Stomach (tissue), 19 donors: ENCODE measurements at places on chromosomes 2 and 18. TPM values are rescaled to one million over a fixed set of nuclear protein-coding genes. Genes with fewer than 3 reads are reported as not detected.
A peak's percentile ranks its signal among the peaks of the same experiment; 100 is the strongest.

DNA sequence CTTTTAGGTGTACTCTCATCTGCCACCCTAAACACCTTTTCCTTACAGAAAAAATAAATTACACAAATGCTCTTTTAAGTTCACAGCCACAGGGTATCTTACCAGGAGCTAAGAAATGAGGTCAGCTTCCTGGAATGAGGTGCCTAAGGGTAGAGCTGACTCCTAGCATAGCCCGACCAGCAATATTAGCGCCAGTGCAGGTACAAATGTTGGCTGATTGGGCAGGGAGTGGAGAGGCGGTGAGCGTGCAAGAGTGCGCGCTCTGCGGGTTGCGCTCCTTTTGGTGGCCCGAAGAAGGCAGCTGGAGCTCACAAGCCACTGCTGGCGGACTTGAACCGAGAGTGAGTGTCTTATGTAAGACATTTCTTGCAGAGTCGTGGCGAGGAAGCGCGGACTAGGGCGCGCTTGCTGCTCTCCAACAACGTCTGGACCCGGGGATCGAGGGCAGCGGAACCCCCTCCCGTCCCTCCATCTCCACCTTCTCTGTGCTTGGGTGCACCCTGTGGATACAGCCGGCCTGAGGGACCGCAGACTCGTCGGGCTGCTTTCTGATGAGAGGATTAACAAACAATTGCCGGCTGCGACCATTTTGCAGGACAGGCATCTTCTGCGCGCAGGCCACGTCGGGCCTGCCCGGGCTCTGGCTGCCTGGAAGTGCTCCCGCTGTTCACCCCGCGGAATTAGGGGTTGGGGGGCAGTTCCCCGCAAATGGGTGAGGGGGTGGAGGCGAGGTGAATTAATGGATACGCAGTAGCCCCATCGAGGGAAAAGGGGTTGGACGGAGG lies 17.3 kb downstream of the BOLA3 start:
- no peaks in the 10 kb centered on the region for H3K4me1 ChIP-seq
- H3K36me3 ChIP-seq, result peaks cover 21% of the 10 kb centered on the region
- no peak overlapping the region for H3K27ac ChIP-seq
- peaks cover 23% of the 10 kb centered on the region for H3K27me3 ChIP-seq

GRCh38 chr2:38394041-38394440 lies 17.0 kb upstream of the ATL2 start:
- H3K36me3 ChIP-seq, result no peaks in the 10 kb centered on the region
- no peak for DNase-seq
- no peaks in the 10 kb centered on the region for H3K27me3 ChIP-seq
- no peaks in the 10 kb centered on the region for H3K4me1 ChIP-seq
- no peak overlapping the region for H3K27ac ChIP-seq

RTP5 gene
- total RNA-seq, result not detected

- H3K36me3 ChIP-seq, result peaks cover 2% of the 10 kb centered on the region
- no peaks in the 10 kb centered on the region for H3K27me3 ChIP-seq
- H3K4me1 ChIP-seq, result peaks cover 33% of the 10 kb centered on the region
- no peak overlapping the region for H3K27ac ChIP-seq
- DNase-seq, result peak; percentile 76
- H3K4me3 ChIP-seq, result no peak overlapping the region
Measured at GRCh38 chr2:171086352-171087290, 74.1 kb downstream of the TLK1 start.

COL6A3 gene
- 411 TPM for total RNA-seq

DNA sequence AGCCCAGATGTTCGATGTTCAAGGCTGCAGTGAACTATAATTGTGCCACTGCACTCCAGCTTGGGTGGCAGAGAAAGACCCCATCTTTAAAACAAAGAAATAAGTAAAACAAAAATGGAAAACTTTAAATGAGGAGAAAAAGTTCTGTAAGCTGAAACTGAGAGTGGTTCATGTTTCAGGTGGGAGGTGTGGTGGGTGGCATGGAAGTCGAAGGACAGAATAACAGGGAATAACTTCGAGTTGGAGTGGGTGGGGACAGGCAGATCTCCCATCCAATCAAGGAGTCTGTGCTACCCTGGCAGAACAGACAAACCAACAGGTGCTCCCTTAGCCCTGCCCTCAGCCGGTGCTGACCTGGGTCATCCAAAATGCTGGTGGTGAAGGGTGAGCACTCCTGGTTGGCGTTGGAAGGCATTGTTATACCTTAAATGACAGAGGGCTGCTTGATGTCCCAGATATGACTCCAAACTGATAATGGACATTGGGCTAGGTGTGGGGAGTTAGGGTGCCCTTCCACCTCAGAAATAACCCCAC lies 328.4 kb downstream of the DYSF start:
- no peaks in the 10 kb centered on the region for H3K36me3 ChIP-seq
- no peaks in the 10 kb centered on the region for H3K27me3 ChIP-seq
- DNase-seq, result no peak
- peaks cover 24% of the 10 kb centered on the region for H3K4me1 ChIP-seq
- no peak overlapping the region for H3K27ac ChIP-seq
- no peak overlapping the region for H3K4me3 ChIP-seq

POLR1A gene
- 26.4 TPM for total RNA-seq

GRCh38 chr2:100292022-100292580 lies 30.2 kb downstream of the LONRF2 start:
- peak; percentile 70 for DNase-seq
- no peaks in the 10 kb centered on the region for H3K27me3 ChIP-seq
- peaks cover 21% of the 10 kb centered on the region for H3K4me1 ChIP-seq
- no peak overlapping the region for H3K27ac ChIP-seq
- no peaks in the 10 kb centered on the region for H3K36me3 ChIP-seq

DNA sequence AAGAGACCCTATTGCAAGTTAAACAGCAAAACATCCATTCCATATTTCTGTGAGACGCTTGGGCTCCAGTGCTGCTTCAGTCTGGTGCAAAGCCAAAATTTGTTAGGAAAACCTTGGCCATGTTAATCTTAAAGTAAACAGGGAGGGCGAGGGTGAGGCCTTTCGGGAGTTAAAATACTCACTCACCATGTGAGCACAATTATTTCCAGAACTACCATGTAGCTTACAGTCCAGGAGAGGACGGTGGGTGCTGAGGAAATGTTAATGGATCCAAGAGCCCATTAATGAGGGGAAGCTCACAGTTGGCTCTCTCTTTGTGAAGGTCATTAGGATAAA lies 286.4 kb downstream of the SLC8A1 start:
- DNase-seq, result peak; percentile 60
- no peaks in the 10 kb centered on the region for H3K27me3 ChIP-seq

COLEC12 gene
- total RNA-seq, result 8.0 TPM

DNA sequence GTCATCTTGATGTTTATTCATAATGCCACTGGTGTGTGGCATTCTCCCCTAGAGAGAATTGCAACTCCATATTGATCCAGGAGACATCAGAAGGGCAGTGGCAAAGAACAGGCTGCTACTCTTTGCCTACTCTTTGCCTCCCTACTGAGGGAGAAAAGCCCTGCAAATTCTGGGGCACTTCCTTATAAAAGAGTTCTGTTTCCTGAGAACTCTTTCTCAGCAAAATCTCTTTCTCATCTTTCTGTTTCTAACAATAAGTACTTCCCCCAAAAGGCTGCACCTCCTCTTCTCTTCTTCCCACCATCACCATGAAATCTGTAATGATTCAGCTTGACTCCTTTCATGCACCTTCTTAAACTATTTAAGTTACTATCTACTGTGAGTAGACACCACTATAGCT lies 270.3 kb downstream of the MREG start:
- no peaks in the 10 kb centered on the region for H3K4me1 ChIP-seq
- no peaks in the 10 kb centered on the region for H3K27me3 ChIP-seq
- H3K36me3 ChIP-seq, result no peaks in the 10 kb centered on the region
- no peak overlapping the region for H3K4me3 ChIP-seq

GRCh38 chr2:224392545-224392944 lies 9.4 kb downstream of the FAM124B start:
- H3K4me1 ChIP-seq, result no peaks in the 10 kb centered on the region
- no peak overlapping the region for H3K4me3 ChIP-seq
- no peak overlapping the region for H3K27ac ChIP-seq

DNA sequence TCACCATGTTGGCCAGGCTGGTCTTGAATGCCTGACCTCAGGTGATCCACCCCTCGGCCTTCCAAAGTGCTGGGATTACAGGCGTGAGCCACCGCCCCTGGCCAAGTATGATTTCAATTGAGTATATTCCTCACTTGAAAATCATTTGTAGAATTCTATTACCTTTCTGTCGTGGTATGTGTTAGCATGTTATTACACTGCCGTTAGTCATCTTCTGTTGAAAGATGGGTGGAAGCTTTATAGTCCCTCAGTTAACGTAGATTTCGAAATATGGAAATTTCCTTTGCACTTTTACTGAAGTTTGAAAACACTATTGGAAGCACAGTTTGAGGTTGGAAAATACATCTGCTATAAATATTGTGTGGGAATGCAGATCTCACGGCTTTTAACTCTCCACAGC lies 14.7 kb downstream of the NIFK start:
- no peaks in the 10 kb centered on the region for H3K27me3 ChIP-seq
- no peak overlapping the region for H3K27ac ChIP-seq
- DNase-seq, result no peak
- peaks cover 10% of the 10 kb centered on the region for H3K4me1 ChIP-seq
- no peak overlapping the region for H3K4me3 ChIP-seq

BOK gene
- total RNA-seq, result 112 TPM

PELI1 gene
- total RNA-seq, result 7.6 TPM

DNA sequence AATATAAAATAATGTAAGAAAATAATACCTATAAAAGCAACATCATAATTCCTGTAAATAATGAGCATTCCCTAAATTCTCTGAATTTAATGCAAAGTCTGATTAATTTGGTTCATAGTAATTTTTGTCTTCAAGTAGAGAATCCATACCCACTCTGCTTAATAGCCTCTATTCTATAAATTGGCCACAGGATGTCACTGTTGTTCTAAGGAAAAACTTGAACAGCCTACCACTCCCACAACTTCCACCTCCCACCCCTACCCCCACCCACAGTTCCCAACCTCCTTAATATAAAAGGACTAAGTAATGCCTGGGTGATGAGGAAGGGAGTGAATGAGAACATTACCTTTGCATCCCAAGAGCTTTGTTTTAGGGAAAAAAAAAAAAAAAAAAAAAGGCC lies 27.2 kb upstream of the BBS5 start:
- no peaks in the 10 kb centered on the region for H3K27me3 ChIP-seq
- H3K4me3 ChIP-seq, result no peak overlapping the region
- no peaks in the 10 kb centered on the region for H3K4me1 ChIP-seq

DNA sequence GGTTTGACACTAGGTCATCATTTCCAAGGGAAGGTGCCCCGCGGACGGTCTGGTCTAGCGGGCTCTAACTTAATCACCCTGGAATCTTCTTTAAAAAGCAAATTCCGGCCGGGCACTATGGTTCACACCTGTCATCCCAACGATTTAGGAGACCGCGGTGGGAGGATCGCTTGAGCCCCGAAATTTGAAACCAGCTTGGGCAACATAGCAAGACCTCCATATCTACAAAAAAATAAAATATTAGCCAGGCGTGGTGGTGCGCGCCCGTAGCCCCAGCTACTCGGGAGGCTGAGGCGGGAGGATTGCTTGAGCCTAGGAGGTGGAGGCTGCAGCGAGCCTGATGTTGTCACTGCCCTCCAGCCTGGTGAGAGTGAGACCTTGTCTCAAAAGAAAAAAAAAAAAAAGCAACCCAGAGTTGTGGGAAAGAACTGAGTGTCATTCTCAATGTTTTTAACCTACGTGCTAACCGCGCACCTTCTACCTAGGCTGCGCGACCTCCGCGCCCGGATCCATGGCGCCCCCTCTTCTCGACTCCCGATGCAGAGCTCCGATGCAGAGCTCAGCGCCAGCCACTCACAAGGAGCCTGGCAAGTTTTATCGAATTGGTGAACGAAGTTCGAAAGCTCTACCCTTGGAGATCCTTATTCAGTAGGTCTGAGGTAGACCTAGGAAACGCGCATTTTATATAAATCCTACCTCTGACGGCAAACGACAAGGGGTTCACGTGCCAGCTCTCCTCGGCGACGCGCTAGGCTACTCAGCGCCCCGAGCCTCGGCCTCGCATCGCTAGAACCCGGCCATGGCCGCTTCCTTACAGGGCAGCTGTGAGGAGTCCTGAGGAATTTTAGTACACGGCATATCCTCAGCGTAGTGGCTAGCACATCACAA lies 888 bp upstream of the TWSG1 start:
- H3K27ac ChIP-seq, result peak overlapping the region; percentile 92
- H3K36me3 ChIP-seq, result peaks cover 15% of the 10 kb centered on the region
- no peaks in the 10 kb centered on the region for H3K27me3 ChIP-seq
- peak overlapping the region; percentile 80 for H3K4me3 ChIP-seq
- DNase-seq, result no peak

- H3K4me1 ChIP-seq, result no peaks in the 10 kb centered on the region
- no peak for DNase-seq
- H3K27ac ChIP-seq, result no peak overlapping the region
- H3K36me3 ChIP-seq, result no peaks in the 10 kb centered on the region
- no peaks in the 10 kb centered on the region for H3K27me3 ChIP-seq
- no peak overlapping the region for H3K4me3 ChIP-seq
Measured at GRCh38 chr2:10981941-10982431, 70.3 kb downstream of the KCNF1 start.

- no peak for DNase-seq
- no peak overlapping the region for H3K4me3 ChIP-seq
- no peaks in the 10 kb centered on the region for H3K4me1 ChIP-seq
- H3K27ac ChIP-seq, result no peak overlapping the region
- H3K36me3 ChIP-seq, result no peaks in the 10 kb centered on the region
Measured at GRCh38 chr2:178223806-178224205, 29.5 kb downstream of the OSBPL6 start.

DNA sequence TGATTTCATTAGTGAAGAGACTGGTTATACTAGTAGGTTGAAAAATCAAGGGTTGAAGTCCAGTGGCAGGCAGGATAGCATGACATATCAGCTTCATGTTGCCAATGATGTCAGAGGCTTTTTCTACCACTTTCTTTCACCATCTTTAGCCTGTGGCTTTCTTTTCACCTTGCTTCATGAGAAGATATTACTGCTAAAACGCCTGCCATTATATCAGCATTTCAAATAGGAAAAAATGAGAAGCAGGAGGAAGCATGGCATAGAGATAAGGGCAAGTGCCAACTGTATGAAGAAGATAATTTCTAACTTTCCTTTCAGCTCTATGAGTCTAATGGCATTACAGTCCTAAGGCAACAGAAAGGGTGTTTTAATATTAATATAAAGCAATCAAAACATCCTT lies 270.2 kb upstream of the SYT4 start:
- no peak overlapping the region for H3K27ac ChIP-seq
- H3K4me1 ChIP-seq, result no peaks in the 10 kb centered on the region
- no peak overlapping the region for H3K4me3 ChIP-seq
- DNase-seq, result no peak
- H3K36me3 ChIP-seq, result no peaks in the 10 kb centered on the region

GRCh38 chr2:131022731-131023130 lies 70.5 kb downstream of the FAM168B start:
- H3K27me3 ChIP-seq, result peaks cover 10% of the 10 kb centered on the region
- H3K27ac ChIP-seq, result no peak overlapping the region
- H3K36me3 ChIP-seq, result no peaks in the 10 kb centered on the region
- no peak for DNase-seq
- no peaks in the 10 kb centered on the region for H3K4me1 ChIP-seq

GRCh38 chr2:10103179-10103578 lies 19.4 kb upstream of the RRM2 start:
- no peak overlapping the region for H3K27ac ChIP-seq
- no peaks in the 10 kb centered on the region for H3K4me1 ChIP-seq
- no peak overlapping the region for H3K4me3 ChIP-seq
- DNase-seq, result no peak
- H3K36me3 ChIP-seq, result no peaks in the 10 kb centered on the region
- no peaks in the 10 kb centered on the region for H3K27me3 ChIP-seq

GRCh38 chr18:35201256-35201931 lies 39.4 kb upstream of the ZNF397 start:
- no peaks in the 10 kb centered on the region for H3K27me3 ChIP-seq
- no peaks in the 10 kb centered on the region for H3K36me3 ChIP-seq
- H3K27ac ChIP-seq, result no peak overlapping the region
- peak; percentile 26 for DNase-seq
